T-cell (primary cell): ENCODE measurements at places on chromosomes 4 and X.

DNA sequence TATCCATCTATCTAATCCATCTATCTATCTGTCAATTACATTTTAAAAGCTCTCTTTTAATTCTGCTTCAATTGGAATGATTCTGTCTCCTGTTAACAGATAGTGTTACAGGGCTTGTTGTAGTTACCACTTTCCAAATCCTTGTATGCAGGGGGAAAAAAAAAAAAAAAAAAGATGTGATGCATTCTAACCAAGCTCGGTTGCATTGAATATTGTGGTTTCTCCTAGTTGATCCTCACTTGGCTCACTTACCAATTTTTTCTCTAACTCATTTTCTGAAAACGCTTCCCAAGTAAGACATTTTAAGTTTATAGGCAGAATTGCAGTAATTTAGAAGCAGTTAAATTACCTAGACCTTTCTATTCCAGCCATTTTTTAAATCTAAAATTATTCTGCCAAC, 327.9 kb upstream of the PITX2 start:
- no peak for DNase-seq

DNA sequence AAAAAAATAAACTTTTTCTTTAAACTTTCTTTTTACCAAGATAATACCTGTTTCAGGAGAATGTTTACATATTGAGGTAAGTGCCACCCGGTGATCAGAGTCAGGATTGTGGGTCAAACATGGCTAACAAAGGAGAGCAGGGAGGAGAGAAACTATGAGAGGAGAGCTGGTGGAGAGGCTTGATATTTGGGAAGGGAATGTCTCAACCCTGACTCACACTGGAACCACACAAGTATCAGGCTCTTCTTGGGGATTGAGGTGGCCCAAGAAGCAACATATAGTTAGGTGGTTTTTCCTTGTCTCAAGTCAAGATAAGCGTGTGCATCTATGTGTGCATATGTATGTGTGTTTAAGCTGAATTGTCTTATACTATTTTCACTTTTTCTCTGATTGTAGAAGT, 6.7 kb downstream of the TCEAL1 start:
- no peak for DNase-seq

DNA sequence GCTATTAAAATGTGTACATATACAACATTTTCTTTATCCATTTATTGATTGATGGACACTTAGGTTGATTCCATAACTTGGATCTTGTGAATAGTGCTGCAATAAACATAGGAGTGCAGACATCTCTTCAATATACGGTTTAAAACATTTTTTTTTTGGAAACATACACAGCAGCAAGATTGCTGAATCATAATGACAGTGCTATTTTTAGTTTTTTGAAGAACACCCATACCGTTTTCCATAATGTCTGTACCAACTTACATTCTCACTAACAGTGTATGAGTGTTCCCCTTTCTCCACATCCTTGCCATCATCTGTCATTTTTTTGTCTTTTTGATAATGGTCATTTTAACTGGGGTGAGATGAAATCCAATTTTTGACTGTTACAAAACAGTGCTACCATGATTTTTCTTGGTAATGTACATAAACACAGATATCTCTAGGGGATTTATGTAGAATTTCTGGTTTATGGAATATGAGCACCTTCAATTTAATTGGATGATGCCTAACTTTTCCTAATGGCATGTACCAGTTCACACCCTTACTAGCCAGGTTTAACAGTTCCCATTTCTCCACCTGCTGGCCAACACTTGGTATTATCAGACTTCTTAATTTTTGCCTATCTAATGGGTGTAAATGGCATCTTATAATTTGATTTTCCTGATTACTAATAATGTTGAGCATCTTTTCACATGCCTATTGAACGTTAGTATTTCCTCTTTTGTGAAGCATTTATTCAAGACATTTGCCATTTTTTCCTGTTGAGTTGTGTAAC, 21.0 kb upstream of the TMSB15B start:
- no peak for DNase-seq

DNA sequence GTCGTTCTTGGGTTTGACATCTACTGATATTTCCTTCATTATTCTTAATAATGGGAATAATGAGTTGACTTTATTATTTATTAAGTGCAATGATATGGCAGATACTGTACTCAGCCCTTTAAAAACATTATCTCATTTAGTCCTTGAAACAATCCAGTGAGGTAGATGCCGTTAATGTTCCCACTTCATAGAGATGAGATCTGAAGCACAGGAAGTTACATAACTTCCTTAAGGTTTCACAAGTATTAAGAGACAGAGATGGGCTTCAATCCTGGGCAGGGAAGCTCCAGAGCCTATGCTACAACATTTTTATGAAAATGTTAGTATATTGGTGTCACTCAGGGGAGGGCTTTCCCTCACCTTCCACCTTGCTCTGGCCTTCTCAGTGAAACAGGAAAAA, 9.7 kb upstream of the KLHL13 start:
- DNase-seq: no peak

DNA sequence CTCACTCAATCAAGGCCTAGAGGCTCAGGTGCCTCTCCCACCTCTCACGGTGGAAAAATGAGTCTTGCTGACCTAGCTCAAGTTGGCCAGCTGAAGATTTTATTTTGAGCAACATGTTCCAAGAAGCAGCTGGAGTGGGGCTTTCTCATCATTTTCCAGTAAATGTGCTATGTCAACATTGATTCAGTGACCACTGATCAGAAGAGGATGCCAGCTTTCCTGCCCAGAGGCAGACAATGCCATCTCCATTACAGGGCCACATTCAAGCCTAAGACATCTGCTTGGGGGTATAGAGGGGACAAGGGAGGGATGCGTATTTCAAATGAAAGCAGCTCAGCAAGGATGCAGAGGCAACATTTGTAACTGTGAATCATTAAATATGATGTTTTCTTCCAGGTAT, 3.0 kb downstream of the MEPE start:
- no peak for DNase-seq

DNA sequence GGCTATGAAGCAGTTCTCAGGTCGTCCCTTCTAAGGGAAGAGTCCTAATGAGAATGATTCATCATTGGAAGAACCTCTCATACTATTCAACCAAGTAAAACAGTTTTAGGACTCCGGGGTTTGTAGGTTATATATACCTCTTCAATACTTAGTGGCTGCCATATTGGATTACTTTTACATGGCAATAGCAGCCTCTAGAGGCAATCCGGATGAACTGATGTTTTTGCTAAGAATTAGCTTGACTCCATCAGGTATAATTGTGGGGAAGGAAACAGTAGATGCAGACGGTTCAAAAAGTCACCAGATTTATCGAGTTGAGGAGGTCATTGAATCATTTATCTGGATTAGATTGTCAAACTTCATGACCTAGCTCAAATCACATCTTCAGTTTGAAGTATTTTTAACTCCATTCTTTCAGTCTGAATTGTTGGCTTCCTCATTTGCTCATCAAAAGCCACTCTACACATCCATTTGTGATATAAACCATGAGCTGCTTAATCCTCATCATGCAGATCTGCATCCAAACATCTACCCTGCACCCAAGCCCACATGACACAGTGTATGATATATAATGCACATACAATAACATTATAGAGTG, 28.4 kb downstream of the GUCY1B1 start:
- DNase-seq: no peak

DNA sequence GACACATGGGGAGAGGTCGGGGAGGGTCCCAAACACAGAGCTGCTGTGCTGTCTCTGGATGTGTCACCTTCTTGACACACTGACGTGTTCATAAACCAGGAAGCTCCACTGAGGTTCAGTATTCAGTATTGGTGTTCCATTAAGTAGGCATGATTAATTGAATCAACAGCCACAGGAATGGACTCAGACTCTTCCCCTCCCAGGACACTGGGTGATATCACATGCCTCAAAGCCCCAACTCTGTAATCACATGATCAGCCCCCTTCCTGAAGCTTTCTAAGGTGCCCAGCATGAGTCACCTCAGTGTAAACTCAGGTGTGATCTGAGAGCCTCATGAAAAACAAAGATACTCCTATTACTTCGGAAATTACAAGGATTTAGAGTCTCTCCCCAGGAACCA, 21.1 kb upstream of the HNRNPD start:
- no peak for DNase-seq

- no peak for DNase-seq
Measured at GRCh38 chr4:61958591-61958990, 758.5 kb downstream of the ADGRL3 start.

- no peak for DNase-seq
Measured at GRCh38 chrX:69496183-69496582, 7.9 kb upstream of the NALF2 start.

DNA sequence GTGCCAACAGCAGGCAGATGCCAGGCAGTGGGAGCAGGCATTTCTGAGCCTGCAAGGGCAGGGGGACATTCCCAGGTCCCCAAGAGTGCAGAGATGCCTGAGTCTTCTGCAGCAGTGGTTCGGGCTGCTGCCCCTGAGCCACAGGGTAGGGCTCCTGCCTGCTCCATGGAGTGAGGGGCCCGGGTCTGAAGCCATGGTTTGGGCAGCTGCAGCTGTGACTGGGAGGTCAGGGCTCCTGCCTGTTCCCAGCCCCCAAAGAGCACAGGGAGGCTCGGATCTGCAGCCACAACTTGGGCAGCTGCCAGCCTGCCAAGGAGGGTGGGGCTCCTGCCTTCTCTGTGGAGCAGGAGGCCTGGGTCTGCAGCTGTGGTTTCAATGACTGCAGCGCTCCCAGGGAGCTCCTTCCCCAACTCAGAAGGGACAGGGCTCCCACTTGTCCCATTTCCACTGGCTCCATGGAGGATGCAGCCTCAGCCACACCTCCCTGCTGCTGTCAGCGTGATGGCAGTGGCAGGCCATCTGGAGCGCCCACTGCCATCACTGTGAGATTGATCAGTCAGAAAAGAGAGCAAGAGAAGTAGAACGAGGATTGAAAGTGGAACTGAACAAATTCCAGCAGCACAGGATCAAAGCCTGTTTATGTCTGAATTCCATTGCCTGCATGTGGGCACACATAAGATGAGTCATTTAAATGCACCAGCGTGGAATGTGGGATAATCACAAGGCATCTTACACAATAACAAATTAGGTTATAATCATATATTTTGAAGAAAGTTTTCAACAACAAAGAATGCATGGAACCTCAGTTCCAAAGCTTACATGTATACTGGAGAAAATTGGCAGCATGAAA, 93.1 kb upstream of the CXorf51A start:
- DNase-seq: no peak

GRCh38 chrX:2889045-2889605, 40.0 kb downstream of the ARSD start:
- DNase-seq: no peak

DNA sequence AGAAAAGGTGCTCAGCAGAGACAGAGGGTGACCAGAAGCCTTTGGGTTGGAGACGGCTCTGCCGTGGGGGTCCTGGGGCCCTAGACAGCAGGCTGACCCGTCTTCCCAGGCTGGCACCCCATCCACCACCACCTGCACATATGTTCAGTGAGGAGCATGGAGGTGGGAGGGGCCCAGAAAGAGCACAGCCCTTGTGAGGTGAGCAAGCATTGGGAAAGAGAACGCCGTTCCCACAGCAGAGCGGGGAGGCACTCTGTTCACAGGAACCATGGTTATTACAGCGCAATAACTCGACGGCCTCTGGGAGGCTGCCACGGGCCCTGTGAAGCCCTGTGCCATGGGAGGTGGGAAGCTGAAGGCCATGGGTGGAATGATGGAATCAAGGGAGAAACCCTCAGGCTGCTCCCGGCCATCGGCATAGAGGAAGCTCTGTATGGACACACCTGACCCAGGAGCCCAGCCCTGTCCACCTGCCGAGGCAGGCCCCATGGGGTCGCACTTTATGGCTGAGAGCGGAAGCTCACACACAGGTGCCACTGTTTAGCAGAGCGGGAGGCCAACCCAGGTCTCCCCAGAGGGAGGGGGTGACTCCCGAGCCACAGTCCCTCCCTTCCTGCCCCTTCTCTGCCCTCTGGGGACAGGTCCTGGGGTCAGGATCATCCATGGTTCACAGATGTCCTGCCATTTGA, 93.5 kb upstream of the AFAP1 start:
- DNase-seq: no peak
